ENCODE measurements at places on chromosomes 13 and 19.

- DNase-seq: no peak
Observed at GRCh38 chr13:109743706-109744453, 42.5 kb downstream of the IRS2 start.

DNA sequence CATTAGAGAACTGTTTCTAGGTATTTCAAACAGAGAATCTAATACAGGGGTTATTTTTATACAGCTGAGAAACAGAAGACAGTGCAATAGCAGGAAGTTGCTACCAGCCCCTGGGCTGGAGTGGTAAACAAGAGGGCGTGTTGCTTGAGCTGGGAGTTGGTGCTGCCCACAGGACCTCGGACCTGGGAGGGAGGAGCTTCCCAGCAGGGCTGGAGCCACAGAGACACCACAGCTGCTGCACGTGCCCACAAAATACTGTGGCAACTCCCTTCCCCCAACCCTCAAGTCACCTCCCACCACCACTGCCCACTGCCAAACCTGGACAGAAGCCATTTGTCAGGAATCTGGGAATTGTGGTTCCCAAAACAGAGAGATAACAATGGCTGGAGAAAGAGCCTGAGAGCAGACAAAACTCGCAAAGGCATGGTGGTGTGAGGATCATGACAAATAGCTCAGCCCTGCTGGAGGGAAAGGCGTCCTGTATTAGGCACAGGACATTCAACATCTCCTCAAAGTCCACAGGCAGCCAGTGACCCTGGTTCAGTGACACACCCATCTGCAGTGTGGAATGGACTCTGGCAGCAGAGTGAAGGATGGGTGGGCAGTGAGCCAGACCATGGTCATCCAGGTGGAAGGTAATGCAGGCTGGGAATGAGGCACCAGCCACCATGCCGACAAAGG is 57.2 kb downstream of the SPATA13 start:
- no peak for DNase-seq

DNA sequence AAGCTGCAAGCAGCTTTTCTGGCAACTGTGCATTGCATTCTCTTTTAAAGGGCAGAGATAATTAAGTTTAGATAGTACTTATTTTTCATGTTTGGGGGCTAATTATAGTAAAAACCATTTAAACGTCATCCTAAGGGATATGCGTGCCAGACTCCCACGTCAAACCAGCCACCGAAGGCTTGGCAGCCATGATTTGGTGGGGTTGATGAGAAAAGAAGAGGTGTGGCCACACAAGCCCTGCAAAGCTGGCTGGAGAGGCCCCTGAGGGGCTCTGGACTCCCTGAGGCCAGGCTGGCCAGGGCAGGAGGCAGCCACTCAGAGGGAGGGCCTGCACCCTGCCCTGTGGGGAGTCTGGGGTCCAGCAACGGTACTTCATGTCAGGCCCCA is 17.5 kb downstream of the PEPD start:
- DNase-seq: peak; percentile 1

GRCh38 chr19:30733826-30734550 is 361.8 kb downstream of the ZNF536 start:
- DNase-seq: peak; percentile 51

- no peak for DNase-seq
Observed at GRCh38 chr19:6564393-6564792, 26.6 kb downstream of the CD70 start.

DNA sequence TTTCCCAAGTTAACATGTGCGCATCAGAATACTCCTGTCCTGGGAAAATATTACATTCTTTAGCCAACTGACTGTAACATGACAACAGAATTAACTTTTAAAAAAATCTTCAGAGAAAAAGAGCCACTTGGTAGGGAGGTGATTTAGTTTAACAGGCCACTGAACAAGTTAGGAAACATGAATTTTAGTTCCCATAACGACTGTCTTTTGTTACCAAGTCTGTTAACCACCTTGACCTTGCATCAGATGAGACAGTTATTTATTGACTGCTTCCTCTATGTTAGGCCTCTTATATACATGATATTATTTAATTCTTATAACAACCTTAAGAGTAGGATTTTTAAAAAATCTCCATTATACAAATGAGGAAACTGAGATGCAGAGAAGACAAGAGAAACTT is 268.6 kb downstream of the NDFIP2 start:
- DNase-seq: no peak

GRCh38 chr13:23458989-23459388 is 25.5 kb upstream of the SACS start:
- no peak for DNase-seq

DNA sequence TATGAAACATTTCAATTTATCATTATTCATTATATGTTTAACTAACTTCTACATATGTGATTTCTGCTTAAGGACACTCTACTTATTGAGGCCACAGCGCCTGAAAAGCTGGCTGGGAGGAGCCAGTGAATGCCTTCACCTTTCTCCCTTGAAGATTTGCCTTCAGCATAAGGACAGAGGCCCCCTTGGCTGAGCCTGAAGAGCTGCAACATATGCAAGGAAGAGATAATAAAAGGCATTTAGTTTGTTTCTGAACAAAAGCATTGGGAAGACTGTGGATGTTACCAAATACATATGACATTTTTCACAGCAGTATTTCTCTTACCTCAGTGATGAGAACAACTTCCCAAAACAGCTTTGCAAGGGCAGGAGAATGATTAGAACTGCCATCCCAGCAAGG is 92.1 kb downstream of the ABCC4 start:
- no peak for DNase-seq

DNA sequence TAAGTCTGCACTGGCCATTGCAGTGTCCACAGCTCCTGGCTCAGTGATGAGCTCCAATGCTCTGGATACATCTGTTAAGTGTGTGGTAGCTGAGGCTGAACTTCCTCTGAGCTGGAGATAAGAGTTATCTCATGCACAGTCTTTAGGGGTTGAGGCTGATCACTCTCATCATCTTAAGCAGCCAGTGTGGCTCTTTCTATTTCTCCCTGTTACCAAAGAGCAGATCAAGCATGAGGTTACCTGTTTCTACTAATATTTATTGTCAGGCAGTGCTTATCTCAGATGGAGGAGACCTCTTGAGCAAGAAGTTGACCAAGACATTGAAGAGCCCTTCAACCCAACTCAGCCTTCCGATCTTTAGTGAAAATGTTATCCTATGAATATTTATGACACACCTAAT is 6.6 kb upstream of the OR10H2 start:
- DNase-seq: no peak

Measured in left hindlimb (tissue), 1 donor.